Keratinocyte (primary cell): ENCODE measurements at places on chromosomes 1 and 21.

GRCh38 chr1:85850238-85850637 lies 142.0 kb upstream of the ZNHIT6 start:
- DNase-seq, result peak; percentile 21

DNA sequence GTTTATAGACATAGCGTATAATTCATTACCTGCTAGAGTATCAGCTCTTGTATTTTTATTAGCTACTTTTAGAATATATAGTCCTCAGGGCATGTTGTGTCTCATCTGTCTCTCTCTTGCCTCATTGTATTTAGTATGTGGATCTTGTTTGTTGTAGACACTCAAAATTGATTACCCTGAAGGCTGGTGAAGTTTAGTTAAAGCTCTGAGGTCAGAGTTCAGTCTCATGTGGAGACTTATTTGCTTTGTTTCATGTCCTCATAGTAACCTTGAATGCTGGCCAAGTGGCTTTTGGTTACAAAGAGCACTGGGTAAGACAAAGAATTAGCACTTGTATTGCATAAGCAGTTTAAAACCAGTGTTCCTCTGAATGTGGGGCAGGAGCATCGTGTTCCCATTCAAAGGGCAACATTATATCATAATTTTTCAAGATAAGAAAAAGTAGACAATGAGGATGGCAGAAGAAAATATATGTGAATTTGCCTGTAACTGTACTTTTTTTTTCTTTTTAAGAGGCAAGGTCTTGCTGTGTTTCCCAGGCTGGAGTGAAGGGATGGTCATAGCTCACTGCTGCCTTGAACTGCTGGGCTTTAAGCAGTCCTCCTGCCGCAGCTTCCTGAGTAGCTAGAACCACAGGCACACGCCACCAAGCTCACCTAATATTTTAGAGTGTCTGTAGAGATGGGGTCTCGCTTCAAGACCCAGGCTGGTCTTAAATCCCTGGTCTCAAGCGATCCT lies 17.4 kb downstream of the CNST start:
- DNase-seq, result no peak

- DNase-seq, result no peak
These were observed 68.8 kb downstream of the ITGB3BP start for GRCh38 chr1:63454269-63454668.

GRCh38 chr21:31347435-31348032 lies 3.5 kb upstream of the TIAM1 start:
- no peak for DNase-seq

- DNase-seq, result no peak
These were observed 125.0 kb upstream of the B3GALT2 start for GRCh38 chr1:193311226-193311948.

DNA sequence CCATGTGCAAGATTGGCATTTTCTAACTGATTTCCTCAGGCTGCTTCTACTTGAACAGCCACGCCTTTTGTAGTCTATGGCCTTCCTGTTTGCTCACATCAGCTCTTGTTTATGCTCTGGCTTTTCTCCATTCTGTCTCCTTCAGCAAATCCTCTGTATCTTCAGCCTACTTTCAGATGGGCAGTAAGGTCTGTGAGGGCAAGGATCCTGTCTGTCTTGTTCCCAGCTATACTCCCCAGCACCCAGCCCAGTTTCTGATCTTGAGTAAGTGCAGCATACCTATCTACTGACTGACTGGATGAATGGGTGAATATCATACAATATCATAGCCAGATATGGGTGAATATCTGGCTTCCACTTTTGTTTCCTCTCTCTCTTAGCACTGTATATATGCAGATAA lies 438.1 kb downstream of the LMO4 start:
- no peak for DNase-seq

DNA sequence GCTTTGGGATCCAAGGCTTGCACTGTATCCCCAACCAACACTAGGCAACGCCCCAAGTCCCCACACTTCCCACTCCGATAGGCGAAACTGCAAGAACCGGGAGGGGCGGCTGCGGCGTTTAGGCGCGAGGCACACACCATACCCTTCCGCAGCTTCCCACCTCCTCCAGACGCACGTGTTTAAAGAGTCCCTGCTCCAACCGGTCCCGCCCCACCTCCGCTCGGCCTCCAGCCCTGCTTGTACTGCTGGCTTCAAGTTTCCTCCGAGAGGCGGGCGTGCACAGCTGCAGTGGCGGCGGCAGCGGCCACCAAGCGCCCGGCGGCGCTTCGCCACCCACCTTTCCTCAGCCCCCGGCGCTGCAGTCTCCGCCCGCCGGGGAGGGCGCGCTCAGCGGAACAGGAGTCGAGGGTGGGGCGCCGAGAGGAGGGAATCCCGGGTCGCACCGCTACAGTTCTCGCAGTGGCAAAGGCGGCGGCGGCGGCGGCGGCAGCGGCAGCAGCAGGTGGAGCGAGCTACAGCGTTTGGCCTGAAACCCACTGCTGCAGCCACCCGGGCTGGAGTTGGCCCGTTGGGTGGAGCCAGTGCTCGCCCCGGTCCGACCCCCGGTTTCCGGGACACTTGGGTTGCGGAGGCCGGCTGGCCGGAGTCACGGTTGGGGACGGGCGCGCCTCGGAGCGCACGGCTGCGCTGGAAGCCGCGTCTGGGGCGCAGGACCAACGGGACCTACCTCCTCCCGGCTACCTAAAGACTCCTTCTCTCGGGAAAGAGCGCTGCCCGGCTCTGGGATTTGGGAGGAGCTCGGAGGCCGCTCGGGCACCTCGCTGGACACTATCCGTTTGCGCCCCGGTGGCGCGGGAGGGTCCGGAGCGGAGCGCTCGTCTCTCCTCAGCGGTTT lies at the start of gene CNIH3:
TSS of gene CNIH3 (plus strand) at position 457 of the 895 bp plus-strand sequence. CDS start 858 bp downstream, outside the sequence.
- DNase-seq, result no peak
